ENCODE measurements at places on chromosomes 5 and 9.

- DNase-seq = peak; percentile 10
Observed at GRCh38 chr9:36191290-36191645, 547 bp downstream of the CLTA start.

DNA sequence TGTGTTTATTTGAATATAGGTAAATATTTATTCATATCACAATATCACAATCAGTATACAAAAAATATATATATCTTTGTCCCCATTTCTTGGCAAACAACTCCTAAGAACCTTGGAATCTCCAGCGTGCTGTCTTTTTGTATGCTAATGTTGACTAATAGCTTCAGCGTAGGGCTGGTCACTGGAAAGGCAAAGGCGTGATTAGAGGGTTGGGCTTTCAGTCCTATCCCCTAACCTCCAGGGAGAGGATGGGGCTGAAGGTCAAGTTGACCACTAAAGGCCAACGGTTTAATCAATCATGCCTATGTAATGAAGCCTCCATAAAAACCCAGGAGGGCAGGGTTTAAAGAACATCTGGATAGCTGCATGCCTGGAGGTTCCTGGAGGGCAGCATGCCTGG lies 79.6 kb upstream of the BNC2 start:
- DNase-seq = no peak

GRCh38 chr5:16856531-16856930 lies 79.6 kb downstream of the MYO10 start:
- DNase-seq = no peak

- no peak for DNase-seq
Observed at GRCh38 chr5:107257885-107258520, 412.7 kb downstream of the EFNA5 start.

DNA sequence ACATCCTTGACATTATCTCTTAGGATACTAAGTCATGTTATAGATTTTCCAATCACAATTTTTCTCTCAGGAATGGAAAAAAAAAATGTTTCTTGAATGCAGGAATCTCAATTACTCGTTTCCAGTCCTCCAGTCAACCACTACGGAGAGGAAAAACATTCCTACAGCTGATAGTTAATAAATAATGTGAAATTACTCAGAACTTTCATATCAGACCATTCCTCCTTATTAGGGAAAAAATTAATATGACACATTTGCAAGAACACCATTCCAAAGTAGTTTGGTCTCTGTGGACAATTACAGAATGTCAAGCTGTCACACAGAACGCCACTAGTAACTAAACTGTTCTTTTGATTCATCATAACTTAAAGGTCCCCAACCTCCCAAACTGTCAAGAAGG lies 31.5 kb downstream of the MED27 start:
- no peak for DNase-seq

Data from activated naive CD8-positive, alpha-beta T cell treated with anti-CD3 and anti-CD28 coated beads, Interleukin-2, amount 50 U/mL, for 16 hours (primary cell).